Neural progenitor cell (in vitro differentiated cells): ENCODE measurements at places on chromosomes 4 and X. TPM values are rescaled to one million over a fixed set of nuclear protein-coding genes. Genes with fewer than 3 reads are reported as not detected.

- H3K4me1 ChIP-seq = peaks cover 34% of the 10 kb centered on the region
- DNase-seq = no peak
- H3K27me3 ChIP-seq = no peaks in the 10 kb centered on the region
- H3K4me3 ChIP-seq = no peak overlapping the region
- H3K27ac ChIP-seq = no peak overlapping the region
Observed at GRCh38 chr4:112003231-112003907, 141.9 kb upstream of the FAM241A start.

- H3K27ac ChIP-seq = no peak overlapping the region
- no peaks in the 10 kb centered on the region for H3K36me3 ChIP-seq
- no peaks in the 10 kb centered on the region for H3K4me1 ChIP-seq
- no peak for DNase-seq
- no peak overlapping the region for H3K4me3 ChIP-seq
Observed at GRCh38 chr4:89549907-89550306, 242.3 kb upstream of the GPRIN3 start.

GRCh38 chr4:1839282-1839681, 16.7 kb downstream of the LETM1 start:
- no peaks in the 10 kb centered on the region for H3K4me1 ChIP-seq
- no peak for DNase-seq
- H3K4me3 ChIP-seq = no peak overlapping the region
- no peaks in the 10 kb centered on the region for H3K27me3 ChIP-seq
- H3K36me3 ChIP-seq = no peaks in the 10 kb centered on the region

- no peak for DNase-seq
- peaks cover 22% of the 10 kb centered on the region for H3K4me1 ChIP-seq
- H3K27ac ChIP-seq = no peak overlapping the region
Observed at GRCh38 chr4:16685536-16685935, 212.9 kb downstream of the LDB2 start.

DNA sequence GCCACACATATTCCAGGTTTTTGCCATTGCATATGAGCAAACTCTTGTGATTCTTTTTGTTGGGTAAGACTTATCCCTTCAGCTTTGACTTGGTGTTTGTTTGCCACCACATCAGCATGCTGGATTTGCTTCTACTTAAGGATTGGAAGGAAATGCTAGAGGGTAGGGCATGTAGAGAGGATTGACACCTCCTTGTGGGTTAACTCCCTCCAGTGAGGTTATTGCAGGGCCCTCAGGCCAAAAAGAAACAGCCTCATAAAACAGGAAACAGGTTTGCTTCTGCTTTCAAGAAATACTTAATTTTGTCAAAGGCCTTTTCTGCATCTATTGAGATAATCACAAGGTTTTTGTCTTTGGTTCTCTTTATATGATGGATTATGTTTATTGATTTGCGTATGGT, 15.2 kb upstream of the INPP4B start:
- no peaks in the 10 kb centered on the region for H3K36me3 ChIP-seq
- H3K4me1 ChIP-seq = no peaks in the 10 kb centered on the region
- H3K27me3 ChIP-seq = no peaks in the 10 kb centered on the region
- no peak for DNase-seq

DNA sequence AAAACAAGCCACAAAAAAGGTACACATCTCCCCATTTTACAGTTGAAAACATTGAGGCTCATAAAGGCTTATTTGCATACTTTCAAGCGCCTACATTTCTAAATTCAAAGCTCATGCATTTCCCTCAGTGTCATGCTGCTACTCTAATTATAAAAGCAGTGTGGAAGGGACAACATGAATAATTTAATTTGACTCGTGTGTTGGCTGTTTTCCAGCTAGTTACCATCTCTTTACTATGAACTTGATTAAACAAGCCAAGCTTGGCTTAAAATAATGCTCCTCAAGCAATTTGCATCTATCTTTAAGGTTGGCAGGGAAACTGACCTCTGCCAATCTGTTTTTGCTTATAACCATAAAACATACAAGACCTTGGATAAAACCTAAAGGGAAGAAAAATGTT, 252.5 kb upstream of the NEIL3 start:
- H3K27ac ChIP-seq = no peak overlapping the region
- no peaks in the 10 kb centered on the region for H3K36me3 ChIP-seq
- no peak overlapping the region for H3K4me3 ChIP-seq
- H3K4me1 ChIP-seq = peaks cover under 1% of the 10 kb centered on the region

RGN gene
- 0.62 and 0.92 TPM in 2 replicates for total RNA-seq
